ENCODE measurements at places on chromosomes 1 and 21. TPM values are rescaled to one million over a fixed set of nuclear protein-coding genes. Genes with fewer than 3 reads are reported as not detected.

The BCAN gene
- polyA plus RNA-seq = 0.43 TPM

The C4BPB gene
- 20.3 TPM for polyA plus RNA-seq

The TRIM46 gene
- 0.24 TPM for polyA plus RNA-seq

The CFAP141 gene
- polyA plus RNA-seq = not detected

The OPRD1 gene
- not detected for polyA plus RNA-seq

The LCE1B gene
- polyA plus RNA-seq = not detected

The AADACL4 gene
- not detected for polyA plus RNA-seq

The PEF1 gene
- polyA plus RNA-seq = 54.3 TPM

The HPDL gene
- 0.62 TPM for polyA plus RNA-seq

The CFAP107 gene
- polyA plus RNA-seq = not detected

The RGS18 gene
- polyA plus RNA-seq = 2.5 TPM

The SLFNL1 gene
- 0.05 TPM for polyA plus RNA-seq

The VANGL2 gene
- polyA plus RNA-seq = 8.1 TPM

The GPR52 gene
- 0.08 TPM for polyA plus RNA-seq

The SLAMF9 gene
- polyA plus RNA-seq = not detected

The UMODL1 gene
- polyA plus RNA-seq = not detected

The TRIM67 gene
- not detected for polyA plus RNA-seq

The CYP4A22 gene
- not detected for polyA plus RNA-seq

The ARHGAP30 gene
- 9.3 TPM for polyA plus RNA-seq

The BACH1 gene
- 12.1 TPM for polyA plus RNA-seq
